ENCODE measurements at places on chromosomes 11 and 22. TPM values are rescaled to one million over a fixed set of nuclear protein-coding genes. Genes with fewer than 3 reads are reported as not detected.

DNA sequence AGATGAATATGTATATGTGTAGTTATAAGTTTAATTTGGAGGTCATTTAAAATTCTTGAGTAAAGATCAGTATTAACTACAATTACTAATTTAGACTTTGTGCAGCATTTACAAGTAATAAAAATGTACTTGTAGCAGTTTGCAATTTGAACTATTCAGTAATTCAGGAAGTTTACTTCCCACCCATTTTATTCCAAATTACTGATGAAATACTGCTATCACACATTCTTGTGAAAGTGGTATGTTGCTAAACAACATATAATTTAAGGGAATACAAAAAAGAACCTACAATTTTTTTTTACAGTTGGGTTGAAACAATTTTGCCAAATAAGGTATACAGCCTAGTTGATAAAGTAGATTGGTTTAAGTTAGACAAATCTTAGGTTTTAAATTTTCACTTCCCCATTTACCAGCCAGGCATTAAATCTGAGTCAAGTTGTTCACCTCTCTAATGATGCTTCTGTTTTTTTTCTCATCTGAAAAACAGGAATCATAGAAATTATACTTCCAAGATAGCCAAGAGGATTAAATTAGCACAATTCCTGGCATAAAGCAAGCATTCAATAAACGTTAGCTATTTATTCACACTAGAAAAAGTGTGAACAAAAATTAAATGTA, 45.3 kb downstream of the ZBTB44 start:
- DNase-seq: no peak

DNA sequence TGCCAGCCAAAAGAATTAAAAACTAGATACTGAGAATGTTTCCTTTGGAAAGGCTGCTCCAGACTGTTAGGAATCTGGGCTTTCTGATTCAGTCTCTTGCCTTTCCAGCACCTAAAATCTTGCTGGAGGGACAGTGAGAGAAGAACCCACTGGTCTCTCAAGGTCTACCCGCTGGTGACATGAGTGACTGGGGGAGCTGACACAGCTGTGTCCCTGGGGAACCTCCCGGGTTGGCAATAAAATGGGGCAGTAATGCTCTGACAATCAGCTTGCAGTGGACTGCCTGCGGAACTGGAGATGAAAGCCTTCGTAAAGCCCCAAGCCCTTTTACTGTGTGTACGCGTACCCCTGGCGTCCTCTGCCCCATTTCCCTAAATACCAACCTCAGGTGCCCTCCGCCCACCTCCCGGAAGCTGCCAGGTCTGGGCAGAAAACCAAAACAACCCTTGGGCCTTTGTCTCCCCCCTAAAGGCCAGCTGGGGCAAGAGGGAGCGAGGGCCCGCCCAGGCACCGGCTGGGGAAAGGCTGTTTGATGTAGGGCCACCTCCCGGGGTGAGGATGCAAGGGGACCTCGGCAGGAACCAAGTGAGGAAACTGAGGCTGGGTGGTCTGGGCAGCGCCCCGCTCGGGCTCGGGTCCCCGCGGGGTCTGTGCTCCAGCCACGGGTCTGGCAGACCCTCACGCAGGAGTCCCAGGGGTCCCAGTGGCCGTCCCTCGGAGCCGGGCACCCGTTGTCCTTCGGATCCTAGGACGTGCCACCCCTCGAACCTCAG, 741 bp downstream of the CARS1 start:
- no peak for DNase-seq

GRCh38 chr22:32211011-32211410, 6.1 kb upstream of the RFPL2 start:
- no peak for DNase-seq

GRCh38 chr11:17197431-17197898, 10.3 kb downstream of the PIK3C2A start:
- DNase-seq: no peak

DNA sequence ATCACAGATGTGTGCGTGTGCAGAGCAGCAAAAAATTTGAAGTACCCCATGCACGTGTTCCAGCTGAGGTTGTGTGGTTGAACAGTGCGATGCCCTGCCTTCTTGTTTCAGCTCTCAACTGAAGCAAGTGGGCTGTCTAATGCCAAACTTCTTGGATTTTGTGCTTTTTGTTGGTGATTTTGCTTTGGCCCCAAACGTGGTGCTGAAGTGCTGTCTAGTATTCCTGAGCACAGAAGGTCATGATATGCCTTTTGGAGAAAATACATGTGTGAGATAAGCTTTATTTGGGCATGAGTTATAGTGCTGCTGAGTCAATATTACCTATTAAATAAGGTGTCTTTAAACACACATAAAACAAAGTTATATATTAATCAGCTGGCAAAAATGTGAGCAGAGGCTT, 14.1 kb downstream of the YDJC start:
- no peak for DNase-seq

DNA sequence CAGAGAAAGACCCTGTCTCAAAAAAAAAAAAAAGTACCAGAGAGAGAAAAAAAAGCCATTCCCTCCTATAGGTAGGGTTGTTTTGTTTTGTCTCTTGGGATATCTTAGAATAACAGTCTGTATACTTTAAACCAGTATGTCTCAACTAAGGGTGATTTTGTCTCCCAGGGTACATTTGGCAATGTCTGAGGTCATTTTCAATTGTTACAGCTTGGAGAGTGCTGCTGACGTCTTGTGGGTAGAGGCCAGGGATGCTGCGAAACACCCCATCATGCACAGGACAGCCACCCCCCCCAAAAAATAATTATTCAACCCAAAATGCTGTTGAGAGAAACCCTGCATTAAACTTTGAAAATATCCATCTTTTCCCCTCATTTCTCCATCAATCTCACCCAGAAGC, 56.1 kb upstream of the CRTAM start:
- no peak for DNase-seq

- DNase-seq: no peak
Observed at GRCh38 chr11:26350002-26350401, 18.1 kb downstream of the ANO3 start.

DNA sequence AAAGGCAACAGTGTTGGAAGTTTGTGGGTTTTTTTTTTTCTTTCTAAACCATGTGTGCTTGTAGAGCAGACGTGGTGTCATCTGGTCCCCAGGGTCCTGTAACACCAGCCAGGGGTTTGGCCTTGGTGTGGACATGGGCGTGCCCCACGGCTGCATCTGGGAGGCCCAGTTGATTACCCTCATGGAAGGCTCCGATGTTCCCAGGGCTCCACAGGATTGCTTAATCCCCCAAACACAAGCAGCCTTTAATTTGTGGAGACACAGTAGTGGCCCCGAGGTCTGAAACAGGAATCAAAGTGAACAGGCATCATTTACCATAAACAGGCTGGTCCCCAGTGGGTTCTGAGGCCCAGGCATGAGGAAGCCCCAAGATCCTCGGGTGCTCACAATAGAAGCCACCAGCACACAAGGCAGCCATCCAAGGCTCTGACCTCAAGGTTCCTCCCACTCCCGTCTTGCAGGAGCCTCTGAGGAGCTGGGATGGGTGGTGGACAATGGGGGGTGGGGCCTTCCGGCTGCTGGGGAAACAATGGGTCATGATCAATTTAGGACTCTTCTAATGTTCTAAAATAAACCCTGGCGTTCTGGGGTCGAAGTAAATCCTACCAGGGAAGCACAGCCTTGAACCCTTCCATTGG, 115.0 kb upstream of the CD82 start:
- no peak for DNase-seq

GRCh38 chr11:9899676-9900075, 235.8 kb downstream of the SWAP70 start:
- DNase-seq: no peak

DNA sequence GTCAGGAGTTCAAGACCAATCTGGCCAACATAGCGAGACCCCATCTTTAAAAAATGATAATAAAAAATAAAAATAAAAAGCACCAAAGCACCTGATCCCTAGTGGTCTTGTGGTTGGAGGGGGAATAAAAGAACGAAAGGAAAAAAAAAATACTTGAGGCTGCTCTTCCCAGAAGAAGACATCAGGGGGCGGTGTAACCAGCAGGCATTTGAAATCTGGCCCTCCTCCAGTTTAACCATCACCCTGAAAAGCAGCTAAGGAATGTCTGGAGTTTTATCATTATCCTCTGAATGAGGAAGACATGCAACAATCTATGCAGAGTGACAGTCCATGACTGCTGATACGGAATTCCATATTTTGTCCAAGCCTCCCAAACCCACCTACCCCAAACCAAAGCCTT, 5.6 kb upstream of the KCTD17 start:
- no peak for DNase-seq

DNA sequence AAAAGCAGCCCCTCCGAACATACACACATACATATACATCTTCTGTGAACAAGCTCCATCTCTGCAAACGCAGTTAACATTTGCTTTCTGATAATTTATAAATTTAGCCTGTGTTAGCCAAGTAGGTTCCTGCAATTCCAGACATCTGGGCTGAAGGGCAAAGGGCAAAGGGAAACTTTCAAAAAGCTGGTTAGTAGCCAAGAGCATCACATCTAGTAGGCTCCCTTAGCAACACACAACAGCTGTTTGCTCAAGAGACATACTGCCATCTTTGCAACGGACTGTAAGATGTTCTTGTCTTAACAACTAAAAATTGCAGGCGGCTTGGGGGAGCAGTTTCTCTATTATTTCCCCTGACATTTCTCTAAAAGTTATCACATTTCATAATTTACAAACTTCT, 134.9 kb downstream of the RBFOX2 start:
- no peak for DNase-seq

DNA sequence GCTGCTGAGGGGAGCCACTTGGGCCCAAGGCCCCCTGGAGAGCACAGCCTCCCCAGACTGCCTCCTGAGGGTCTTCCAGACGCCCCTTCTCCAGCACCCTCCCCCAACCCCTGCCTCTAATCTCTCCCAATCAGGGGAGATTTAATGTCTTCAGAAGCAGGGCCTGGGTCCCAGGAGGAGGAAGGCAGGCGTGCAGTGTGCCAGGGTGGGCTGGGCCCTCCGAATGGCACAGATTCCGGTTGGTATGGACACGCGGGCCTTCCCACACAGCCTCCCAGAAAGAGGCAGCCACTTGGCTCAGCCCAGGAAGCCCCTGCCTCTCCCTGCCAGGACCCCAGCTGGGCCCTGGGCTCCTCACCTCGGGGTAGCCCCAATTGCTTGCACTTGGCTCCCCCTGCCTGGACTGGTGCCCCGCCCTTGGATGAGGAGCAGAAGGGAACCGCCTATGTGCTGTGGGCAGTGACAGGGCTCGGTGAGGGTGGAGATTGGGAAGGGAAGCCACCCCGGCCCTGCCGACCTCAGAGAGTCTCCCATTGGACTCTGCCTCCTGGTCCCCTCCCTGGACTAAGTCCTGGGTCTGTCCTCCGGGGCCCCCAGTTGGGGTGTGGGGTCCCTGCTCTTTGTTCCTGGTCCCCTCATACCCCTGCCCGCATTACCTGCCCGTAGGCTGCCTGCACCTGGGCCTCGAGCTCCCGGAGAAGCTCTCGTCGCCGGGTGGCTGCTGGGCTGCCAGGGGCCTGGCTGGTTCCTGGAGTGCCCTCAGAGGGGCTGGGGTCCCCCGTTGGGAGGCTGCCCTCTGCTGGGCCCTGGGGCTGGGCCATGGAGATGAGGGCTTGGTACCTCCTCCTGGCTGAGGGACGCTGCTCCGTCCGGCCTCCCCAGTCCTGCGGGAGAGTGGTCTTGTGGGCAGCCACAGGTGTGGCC, 572 bp upstream of the CABP2 start:
- no peak for DNase-seq

DNA sequence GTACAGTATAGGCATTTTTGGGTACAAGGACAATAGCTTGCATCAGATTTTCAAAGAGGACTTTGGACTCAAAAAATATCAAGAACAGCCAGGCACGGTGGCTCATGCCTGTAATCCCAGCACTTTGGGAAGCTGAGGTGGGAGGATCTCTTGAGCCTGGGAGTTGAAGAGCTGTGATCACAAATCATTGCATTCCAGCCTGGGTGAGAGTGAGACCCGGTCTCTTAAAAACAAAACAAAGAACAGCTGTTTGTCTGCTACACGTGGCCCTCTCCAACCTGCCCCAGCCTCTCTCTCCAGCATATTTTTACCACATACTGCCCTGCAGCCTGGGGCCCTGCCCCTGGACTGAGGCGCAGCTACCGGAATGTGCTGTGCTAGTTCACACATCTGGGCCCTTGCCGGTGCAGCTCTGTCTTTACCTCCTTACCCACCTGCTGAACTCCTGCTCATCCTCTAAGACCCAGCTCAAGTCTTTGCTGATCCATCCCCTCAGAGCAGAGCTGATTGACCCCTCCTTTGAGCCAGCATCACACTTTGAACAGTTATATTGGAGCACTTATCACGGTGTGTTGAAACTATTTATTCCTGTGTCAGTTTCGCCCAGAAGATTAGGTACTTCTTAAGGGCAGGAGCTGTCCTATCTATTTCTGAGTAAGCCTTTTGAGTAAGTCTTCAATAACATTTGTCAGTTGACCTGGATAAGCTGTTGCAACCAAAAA, 29.4 kb downstream of the GRIK4 start:
- DNase-seq: no peak

GRCh38 chr11:4804280-4804679, at the start of gene OR52R1:
OR52R1 (minus strand) TSS chr11:4804380; CDS start chr11:4804380, 0 bp downstream.
- no peak for DNase-seq

DNA sequence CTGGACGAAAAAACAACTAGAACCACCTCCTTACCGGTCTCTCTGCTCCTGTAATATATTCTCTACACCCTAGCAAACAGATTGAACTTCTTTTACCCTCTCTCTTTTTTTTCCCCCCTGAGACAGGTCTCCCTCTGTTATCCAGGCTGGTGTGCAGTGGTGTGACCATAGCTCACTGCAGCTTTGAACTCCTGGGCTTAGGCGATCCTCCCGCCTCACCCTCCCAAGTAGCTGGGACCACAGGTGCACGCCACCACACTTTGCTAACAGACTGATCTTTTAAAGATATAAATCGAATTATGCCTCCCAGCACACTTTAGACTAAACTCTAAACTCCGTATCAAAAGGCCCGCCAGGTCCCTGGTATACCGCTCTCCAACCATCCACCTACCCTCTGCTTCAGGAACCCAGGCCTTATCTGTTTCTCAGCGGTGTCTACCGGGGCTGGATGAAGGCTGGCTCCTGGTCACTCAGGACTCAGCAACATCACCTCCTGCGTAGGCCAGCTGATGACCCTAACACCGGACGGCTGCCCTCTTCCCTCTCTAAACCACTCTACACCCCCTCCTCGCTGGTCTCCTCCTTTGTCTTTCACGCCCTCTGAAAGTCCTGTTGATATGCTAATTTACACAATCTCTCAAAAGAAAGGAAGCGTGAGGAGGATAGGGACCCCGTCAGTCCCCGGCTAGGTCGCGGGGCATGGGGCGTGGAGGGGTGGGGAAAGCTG, 745 bp downstream of the C22orf39 start:
- no peak for DNase-seq

WT1 gene
- 32.7 TPM for total RNA-seq

GAS2 gene
- total RNA-seq: 3.2 TPM

OR8G1 gene
- not detected for total RNA-seq

MFRP gene
- total RNA-seq: not detected

TRPM5 gene
- total RNA-seq: not detected
